CD4-positive, alpha-beta T cell treated with Interleukin-6 for 4 hours (primary cell): ENCODE measurements at places on chromosomes 5 and 9.

DNA sequence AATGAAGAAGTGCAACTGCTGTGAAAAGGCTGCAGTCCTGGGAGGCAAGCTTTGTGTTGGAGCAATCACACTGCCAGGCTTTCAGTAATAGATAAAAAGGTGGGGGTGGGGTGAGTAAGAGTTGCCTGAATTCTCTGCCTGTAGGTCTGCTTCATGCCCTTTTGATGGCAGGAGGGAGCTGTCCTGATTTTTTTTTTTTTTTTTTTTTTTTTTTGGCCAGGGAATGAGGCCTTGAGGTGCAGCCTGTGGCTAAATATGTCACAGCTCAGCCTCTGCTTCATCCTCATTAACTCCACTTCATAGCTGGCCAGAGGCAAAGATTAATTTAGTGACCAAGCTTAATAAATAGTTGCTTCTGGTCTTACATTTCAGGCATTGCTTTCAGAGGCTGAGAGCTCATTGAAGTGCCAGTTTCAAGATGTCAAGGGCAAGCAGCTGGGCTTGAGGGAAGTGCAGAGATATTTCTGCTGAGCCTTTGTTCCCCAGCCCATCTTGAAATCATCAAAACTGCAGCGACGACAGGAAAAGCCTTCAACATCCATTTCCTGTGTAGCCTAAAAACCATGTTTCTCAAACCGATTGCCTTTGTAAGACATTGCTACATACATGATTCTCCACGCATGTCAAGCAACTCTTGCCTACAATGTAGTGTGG, 134.7 kb downstream of the MACIR start:
- no peak for DNase-seq

GRCh38 chr5:163504079-163504931, 1.1 kb upstream of the MAT2B start:
- peak; percentile 36 for DNase-seq

- no peak for DNase-seq
Observed at GRCh38 chr9:138097501-138097991, 220.0 kb downstream of the CACNA1B start.

DNA sequence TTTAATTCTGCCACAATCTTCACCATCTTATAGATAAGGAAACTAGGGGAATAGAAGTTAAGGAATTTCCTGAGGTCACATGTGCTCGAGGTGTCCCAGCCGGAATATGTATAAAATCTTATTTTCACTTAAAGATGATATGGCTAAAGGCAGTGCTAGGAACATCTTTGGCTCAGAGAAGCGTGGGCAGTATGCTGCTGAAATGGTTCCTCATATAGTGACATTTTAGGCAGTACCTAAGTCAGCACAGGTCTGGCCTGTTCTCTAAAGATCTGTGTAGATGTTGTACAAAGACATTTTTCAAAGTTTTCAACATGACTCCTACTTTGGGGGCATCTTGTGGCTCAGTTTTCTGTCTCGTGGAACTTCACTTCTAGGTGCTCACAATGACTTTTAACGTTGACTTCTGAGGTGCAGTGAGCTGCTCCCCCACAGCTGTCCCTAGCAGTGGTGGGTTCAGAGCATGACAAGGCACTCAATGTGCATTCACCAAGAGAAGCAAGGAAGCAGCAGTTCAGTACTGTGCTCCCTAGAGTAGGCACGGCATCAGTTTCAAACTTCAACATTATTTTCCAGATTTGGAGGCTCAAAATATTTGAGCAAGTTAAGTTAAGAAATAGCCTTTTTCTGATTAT, 40.3 kb downstream of the TNFAIP8 start:
- no peak for DNase-seq

GRCh38 chr5:126235628-126236027, 187.6 kb upstream of the GRAMD2B start:
- DNase-seq = no peak

GRCh38 chr9:71213633-71214032, 92.2 kb upstream of the TRPM3 start:
- DNase-seq = no peak

GRCh38 chr5:54944364-54944763, 41.0 kb downstream of the ESM1 start:
- peak; percentile 61 for DNase-seq

GRCh38 chr9:131943351-131943841, 136.3 kb downstream of the MED27 start:
- no peak for DNase-seq

DNA sequence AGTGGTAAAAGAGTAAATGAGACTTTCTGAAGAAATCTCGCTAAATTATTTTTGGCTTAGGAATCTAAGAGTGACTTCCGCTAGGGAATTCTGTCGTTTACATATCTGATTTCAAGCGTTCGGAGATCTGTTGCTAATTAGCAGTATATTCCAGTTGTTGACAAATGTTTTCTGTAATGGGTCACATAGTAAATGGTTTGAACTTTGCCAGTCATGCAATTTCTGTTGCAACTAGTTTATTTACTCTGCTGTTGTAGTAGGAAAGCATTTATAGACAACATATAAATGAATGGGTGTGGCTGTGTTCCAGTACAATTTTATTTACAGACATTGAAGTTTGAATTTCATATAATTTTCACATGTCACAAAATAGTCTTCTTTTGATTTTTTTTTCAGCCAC, 57.4 kb upstream of the JAK2 start:
- DNase-seq = no peak

DNA sequence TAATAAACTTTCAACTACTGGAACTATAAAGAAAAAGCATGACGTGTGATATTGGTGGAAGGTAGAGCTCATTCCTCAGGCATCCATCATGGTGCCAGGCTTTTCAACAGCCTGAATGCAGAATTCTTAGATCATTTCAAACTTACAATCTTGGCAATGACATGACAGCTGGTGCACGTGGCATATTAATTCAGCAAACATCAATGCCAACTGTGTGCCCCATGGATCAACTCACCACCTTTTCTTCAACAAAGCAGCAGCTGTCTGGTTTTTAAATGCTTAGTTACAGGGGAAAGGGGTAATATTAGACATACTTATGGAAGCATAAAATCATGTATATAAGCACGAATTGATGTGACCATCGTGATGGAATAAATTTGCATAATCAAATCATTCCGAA, 56.0 kb upstream of the OR13F1 start:
- no peak for DNase-seq

- no peak for DNase-seq
Observed at GRCh38 chr5:178177569-178177968, 9.6 kb downstream of the GMCL2 start.

DNA sequence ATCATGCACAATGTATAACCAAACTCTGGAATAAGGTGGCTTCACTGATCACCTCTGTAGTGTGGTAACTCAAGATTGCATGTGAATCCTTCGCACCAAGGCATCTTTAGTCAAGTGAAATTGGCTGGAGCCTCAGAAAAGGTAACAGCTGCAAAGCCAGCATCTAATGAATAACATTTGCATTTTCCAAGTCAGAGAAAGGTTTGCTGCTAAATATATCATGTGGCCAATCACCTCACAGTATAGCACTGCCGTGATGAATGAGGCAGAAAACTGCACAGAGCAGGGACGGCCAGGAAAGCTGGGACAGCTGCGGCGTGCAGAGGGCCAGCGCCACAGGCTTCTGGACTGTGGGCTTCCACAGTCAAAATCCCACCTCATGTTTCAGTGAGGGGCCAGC, 18.5 kb downstream of the MRPS27 start:
- no peak for DNase-seq

GRCh38 chr5:54217826-54218503, 92.4 kb downstream of the ARL15 start:
- DNase-seq = peak; percentile 5

DNA sequence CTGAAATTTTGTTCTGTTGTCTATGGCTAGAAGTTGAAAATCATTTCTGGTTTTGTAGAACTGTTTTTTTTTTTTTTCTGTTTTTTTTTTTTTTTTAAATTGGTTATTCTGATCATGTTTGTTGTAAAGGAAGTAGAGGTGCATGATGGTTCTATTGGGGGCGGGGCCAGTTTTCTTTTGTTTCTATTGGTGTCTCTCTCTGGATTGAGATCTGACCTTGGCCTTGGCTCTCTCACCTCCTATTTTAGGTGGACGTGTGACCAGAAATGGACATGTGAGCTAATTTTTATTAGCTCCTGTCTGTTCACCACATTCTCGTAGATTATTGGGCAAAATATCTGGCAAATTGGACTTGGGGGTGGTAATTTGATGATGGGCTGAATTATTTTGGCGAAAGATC, 3.2 kb downstream of the ZNF618 start:
- DNase-seq = no peak

DNA sequence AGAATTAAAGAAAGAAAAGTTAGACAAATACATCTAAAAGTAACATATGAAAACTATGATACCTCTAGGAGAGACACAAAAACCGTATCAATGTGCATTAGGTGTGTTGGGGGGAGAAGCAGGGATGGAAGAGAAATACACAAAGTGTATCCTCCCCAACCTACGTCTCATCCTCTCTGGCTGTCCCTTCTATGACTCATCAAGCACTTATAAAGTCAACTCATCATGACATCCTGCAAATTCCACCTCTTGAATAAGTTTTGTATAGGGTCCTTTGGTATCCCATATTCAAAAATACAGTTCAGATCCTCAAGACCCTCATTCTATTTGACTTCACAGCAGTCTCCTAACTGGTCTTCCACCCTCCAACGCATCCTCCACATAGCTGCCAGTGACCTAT, 917.6 kb upstream of the DMAC1 start:
- DNase-seq = no peak
